CD4-positive, alpha-beta T cell treated with Interleukin-1 beta for 1 hour (primary cell): ENCODE measurements at places on chromosomes 16 and 17.
A peak's percentile ranks its signal among the peaks of the same experiment; 100 is the strongest.

DNA sequence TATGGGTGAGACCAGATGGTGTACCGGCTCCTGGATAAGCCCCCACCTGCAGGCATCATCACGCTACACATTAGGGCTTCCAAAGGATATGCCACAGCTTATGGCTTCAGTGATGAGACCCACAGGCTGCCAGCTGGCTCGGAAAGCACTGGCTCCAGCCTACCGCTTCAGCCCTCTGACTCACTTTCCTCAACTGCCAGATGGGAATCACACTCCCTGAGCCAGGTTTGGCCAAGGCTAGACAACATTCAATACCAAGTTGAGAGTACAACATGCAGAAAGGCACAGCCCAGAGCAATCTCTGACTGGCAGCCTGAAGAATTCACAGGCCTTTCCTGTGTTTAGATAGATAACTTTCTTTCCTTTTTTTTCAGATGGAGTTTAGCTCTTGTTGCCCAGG, 10.3 kb downstream of the CENPV start:
- no peak for DNase-seq

- DNase-seq: no peak
These were observed 4.8 kb downstream of the TNP2 start for GRCh38 chr16:11264155-11264832.

DNA sequence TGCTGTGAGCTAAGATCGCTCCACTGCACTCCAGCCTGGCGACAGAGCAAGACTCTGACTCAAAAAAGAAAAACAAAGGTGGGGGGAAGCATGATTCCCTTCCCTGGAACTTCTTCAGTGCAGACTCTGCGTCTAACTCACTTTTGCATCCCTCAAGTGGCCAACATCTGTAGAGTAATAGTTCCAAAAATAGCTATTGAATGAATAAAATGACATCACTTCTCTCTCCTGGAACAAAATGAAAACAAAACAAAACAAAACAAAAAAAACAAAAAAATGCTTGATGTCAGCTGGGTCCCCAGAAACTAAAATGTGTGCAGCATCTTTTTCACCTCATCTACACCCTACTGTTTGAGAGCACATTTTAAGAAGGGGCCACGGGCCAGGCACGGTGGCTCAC, 197.7 kb upstream of the NOG start:
- no peak for DNase-seq

DNA sequence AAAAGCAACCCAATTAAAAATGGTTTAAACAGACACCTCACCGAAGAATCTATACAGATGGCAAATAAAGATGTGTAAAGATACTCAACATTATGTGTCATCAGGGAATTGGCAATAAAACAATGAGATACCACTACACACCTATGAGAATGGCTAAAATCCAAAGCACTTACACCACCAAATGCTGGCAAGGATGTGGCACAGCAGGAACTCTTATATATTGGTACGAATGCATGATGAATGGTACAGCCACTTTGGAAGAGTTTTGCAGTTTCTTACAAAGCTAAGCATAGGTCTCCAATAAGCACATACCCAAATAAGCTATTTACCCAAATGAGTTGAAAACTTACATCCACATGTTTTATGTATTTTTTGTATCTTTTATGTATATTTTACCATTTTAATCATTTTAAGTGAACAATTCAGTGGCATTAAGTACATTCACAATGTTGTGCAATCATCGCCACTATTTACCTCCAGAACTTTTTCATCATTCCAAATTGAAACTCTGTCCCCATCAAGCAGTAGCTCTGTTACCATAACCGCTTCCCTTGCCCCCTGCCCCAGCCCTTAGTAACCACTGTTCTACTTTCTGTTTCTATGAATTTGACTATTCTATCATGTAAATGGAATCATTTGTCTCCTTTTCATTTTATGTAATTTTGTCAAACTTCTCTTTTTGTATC, 6.7 kb upstream of the ALDH3A2 start:
- no peak for DNase-seq

- no peak for DNase-seq
These were observed 5.0 kb downstream of the TSR1 start for GRCh38 chr17:2331303-2331702.

- DNase-seq: no peak
These were observed 312.5 kb downstream of the GRIN2A start for GRCh38 chr16:9869776-9870175.

DNA sequence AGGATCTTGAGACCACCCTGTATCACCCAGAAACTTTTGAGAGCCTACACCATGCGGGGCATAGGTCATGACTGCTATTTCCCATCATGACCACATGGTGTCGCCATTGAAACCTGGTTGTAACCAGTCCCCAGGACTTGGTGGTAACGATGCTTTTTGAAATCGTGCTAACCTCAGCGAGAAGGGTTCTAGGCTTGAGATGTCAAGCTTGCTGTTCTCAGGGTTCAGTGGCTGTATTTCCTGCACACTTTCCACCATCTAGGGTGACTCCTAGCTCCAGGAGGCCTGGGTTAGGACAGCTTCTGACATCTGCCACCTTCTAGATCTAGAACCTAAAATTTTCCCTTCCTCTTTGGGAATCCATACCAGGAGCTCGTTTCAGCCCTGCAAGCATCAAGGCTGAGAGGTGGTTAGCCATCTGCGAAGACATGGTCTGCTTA, 13.0 kb upstream of the SPNS3 start:
- DNase-seq: peak; percentile 72

DNA sequence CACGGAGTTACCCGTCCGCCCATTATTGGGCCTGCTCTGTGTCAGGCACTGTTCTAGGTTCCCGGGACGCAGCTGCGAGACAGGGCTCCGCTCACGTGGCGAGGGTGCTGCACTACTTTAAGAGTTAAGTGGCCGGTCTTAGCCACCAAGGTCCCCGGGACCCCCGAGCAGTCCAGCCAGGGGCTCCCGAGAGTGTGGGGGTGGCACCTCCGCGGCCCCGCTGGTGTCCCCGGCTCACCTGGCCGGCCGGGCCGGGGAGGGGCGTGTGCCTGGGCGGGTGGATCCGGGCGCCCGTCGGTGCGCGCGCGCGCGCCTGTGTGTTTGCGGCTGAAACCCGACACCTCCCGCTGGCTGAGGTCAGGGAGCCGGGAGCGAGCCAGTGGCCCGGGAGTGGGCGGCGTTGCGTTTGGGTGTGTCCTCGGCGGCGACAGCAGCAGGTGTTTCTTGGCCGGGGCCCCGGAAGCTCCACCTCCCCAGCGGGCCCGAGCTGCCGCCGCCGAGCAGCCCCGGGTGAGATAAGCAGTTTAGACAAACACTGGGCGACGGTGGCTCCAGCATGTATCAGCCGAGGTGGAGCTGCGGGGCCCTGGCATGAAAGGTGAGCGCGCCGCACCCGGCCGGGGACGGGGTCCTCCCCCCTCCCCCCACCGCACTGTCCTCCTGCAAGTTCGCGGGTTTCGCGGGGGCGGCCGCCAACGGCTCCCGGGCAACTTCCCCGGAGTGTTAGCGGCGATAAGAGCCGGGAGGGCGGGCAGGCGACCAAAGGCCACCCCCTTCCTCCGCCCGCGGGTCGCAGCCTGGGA, at the start of gene GSE1:
Gene GSE1, plus strand, starts transcription at position 522 of the 803 bp plus-strand sequence. Its CDS starts 70 bp downstream, at position 592.
- DNase-seq: peak; percentile 73

- DNase-seq: no peak
These were observed 24.8 kb downstream of the SLC38A10 start for GRCh38 chr17:81270279-81270678.
